ENCODE measurements at places on chromosomes 3 and 15.

- DNase-seq, result no peak
Measured at GRCh38 chr3:37283011-37283410, 108.6 kb upstream of the LRRFIP2 start.

GRCh38 chr15:98493966-98494511, 154.3 kb upstream of the IGF1R start:
- no peak for DNase-seq

DNA sequence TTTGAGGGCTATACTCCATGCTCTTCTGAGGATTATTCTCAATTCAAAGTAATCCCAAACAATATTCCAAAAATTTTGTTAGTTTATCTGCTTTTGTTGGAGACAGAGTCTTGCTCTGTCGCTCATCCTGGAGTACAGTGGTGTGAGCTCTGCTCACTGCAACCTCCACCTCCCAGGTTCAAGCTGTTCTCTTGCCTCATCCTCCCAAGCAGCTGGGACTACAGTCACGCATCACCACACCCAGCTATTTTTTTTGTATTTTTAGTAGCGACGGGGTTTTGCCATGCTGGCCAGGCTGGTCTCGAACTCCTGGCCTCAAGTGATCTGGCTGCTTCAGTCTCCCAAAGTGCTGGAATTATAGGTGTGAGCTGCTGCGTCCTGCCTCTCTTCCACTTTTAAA, 39.1 kb downstream of the MEF2A start:
- no peak for DNase-seq

DNA sequence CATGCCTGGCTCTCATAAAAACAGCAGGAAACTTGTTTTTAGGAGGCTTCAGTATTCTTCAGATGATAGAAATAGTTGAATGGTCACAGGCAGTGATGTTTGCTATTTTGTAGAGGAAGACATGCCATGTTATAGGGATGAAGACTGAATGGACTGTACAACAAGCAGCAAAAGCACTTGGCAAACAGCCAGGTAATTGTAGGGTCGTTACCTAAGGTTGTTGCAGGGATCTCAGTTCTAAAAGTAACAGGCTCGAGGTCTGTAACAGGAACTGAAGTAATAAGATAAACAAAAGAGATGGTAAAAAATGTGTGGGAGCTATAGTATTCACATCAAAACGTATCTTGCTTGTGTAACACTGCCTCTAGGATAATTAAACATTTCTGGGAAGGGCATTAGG, 116.3 kb downstream of the TFG start:
- peak; percentile 12 for DNase-seq

DNA sequence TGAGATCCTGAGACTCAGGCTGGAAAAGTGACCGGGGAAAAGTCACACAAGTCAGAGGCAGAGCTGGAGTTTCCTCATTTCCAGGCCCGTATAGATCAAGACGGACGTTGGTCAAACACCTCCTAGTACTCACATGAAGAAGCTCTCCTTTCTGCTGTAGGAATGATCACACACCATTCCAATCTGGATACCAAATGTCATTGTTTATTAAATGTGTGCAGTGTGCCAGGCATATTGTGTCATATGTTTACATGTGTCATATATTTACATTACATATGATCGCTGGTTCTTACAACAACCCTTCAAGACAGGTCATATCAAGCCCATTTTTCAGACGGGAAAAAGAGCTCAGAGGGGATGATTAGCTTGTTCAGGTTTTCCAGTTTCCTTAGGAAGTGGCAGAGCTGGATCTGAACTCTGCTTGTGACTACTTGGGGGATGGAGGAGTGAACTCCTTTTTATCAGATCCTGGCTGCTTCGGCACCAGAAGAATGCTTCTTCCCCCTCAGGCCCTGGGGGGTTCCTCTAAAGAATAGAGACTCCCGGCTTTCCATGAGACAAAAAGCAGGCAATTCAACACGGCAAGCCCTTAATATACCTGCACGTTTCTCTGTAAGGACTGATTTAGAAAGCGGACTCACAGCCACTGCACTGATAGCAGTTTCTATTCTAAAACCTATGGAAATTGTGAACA, 41.9 kb downstream of the FAM43A start:
- no peak for DNase-seq

- DNase-seq, result no peak
Measured at GRCh38 chr3:59257506-59257905, 207.7 kb upstream of the CFAP20DC start.

DNA sequence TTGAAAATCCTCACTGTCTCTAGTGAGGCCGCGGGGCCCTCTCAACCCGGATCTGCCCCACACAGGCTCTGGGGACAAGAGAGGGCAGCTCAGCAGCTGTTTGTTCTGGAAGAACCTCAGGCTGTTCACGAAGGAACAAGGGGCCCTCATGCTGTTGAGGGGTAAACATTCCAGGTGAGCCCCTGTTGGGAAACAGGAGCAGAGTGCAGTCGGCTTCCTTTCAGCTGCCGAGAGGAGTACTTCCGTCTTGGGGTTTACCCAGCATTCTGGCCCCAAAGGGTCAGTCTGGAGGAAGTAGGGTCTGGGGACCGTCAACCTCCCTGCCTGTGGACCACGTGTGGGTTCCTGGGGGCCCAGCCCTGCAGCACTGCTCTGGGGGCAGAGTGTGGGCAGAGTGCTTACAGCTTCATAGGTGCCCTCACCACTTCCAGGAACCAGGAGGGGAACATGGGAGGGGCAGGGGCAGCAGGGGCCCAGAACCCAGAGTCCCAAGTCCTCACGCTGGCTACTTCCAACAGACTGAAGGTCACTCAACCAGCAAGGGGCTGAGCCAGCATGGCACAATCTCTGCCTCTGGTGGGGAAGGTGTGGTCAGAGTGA, 49.2 kb upstream of the CTSH start:
- DNase-seq, result no peak

DNA sequence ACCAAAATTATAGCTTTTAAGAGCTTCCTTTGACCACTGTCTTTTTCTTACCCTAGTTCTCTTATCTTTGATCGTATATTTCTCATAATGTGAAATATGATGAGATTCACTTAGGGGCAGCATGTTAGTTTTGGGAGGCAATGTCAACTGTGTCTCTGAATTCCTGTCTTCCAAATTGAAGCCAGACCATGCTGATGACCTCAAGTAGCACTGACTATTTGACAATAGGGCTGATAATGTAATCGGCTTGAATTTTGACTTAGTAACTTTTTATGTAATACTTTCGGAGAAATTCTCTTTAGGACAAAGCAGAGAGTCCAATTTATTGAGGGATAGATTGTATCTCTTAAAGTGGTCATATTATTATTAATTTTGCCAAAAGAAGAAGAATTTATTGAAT, 295.4 kb upstream of the TPRG1 start:
- no peak for DNase-seq

- DNase-seq, result peak; percentile 89
Measured at GRCh38 chr15:48865370-48866079, 12.4 kb upstream of the EID1 start.

DNA sequence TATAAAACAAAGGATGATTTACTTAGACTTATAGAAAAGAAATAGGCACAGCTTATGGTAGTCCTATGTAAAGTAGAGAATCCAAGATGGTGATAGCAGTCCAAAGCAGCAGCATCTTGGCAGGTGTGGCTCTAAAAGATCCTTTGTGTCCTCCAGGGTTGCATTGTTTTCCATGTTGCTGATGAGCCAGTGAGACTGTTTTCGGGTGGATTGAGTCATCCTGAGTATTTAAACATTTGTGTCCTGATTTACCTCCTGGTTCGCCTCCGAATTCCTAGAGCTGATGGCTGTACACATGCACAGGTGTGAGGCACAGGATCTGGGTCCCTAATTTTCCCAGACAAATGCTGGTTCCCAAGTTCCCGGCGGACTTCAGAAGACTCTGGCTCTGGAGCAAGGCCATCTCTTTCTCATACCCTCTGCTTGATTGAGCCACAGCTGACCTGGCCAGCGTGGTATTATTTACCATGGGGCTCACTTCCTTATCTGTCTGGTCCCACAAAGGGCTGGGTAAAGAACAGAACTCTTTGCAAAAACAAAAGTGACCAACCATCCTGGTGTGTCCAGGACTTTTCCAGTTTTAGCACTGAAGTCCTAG, 51.0 kb downstream of the ARNT2 start:
- DNase-seq, result no peak

- DNase-seq, result no peak
Measured at GRCh38 chr15:77059786-77060361, 11.0 kb downstream of the TSPAN3 start.

GRCh38 chr3:150877303-150877702, 27.9 kb downstream of the MINDY4B start:
- no peak for DNase-seq

GRCh38 chr15:82178061-82178460, 84.5 kb downstream of the EFL1 start:
- DNase-seq, result peak; percentile 94

GRCh38 chr3:65605876-65606432, 432.8 kb downstream of the MAGI1 start:
- DNase-seq, result no peak

GRCh38 chr15:66400351-66400774, 13.7 kb downstream of the MAP2K1 start:
- DNase-seq, result peak; percentile 31
